Activated B cell treated with CpG ODN at 0.5 μM for 24 hours (primary cell): ENCODE measurements at places on chromosomes 1 and 21. TPM values are rescaled to one million over a fixed set of nuclear protein-coding genes. Genes with fewer than 3 reads are reported as not detected.
A peak's percentile ranks its signal among the peaks of the same experiment; 100 is the strongest.

GRCh38 chr1:117607471-117607870 lies 1.6 kb downstream of the TENT5C start:
- peaks cover 63% of the 10 kb centered on the region for H3K4me1 ChIP-seq
- peaks cover 54% of the 10 kb centered on the region for H3K36me3 ChIP-seq
- H3K27ac ChIP-seq = peak overlapping the region; percentile 93

GRCh38 chr1:29800120-29800519 lies 563.8 kb downstream of the PTPRU start:
- H3K36me3 ChIP-seq = no peaks in the 10 kb centered on the region
- H3K27me3 ChIP-seq = peaks cover 6% of the 10 kb centered on the region
- no peak overlapping the region for H3K4me3 ChIP-seq
- H3K27ac ChIP-seq = no peak overlapping the region

DNA sequence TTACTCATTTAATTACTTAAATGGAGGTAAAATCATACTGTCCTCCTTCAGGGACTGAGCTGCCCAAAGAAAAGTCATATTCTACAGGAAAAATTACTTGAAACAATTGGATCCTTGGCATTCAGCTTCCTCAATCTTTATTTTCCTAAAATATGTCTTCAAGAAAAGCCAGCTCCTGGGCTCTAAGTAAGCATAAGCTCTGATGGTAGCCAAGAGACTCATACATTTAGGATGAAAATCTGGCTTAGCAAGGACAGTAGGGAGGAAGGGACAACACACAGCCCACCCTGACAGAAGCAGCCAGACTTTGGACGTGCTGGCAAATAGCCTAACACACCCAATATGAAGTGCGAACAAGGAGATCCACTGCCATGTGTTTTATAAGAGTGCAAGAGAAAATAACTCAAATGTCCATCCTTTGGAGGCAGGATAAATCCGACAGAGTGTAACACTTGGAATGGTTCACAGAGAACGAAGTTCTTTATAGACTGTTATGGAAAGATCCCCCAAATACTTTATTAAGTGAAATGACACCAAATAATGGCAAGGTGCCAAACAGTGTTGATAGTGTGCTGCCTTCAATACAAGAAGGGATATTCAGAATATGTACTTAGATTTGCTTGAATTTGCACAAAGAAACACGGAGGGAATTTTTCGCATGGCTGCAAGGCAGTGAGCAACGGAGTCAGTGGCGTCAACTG lies 14.1 kb downstream of the CAPN8 start:
- H3K27me3 ChIP-seq = peaks cover 11% of the 10 kb centered on the region
- H3K4me1 ChIP-seq = no peaks in the 10 kb centered on the region
- DNase-seq = no peak
- H3K4me3 ChIP-seq = no peak overlapping the region

RNU1-2 gene
- 3,526 and 4,195 TPM in 2 replicates for total RNA-seq

- no peaks in the 10 kb centered on the region for H3K36me3 ChIP-seq
- DNase-seq = no peak
- H3K27ac ChIP-seq = no peak overlapping the region
- H3K27me3 ChIP-seq = no peaks in the 10 kb centered on the region
Observed at GRCh38 chr1:204261746-204262505, 48.1 kb upstream of the GOLT1A start.

RHOU gene
- 0.22 and 0.44 TPM in 2 replicates for total RNA-seq

MYOCOS gene
- total RNA-seq = 0.27 and 0.29 TPM in 2 replicates

MANEAL gene
- total RNA-seq = 5.3 and 5.4 TPM in 2 replicates

- peaks cover 34% of the 10 kb centered on the region for H3K4me1 ChIP-seq
- H3K27me3 ChIP-seq = no peaks in the 10 kb centered on the region
- no peak for DNase-seq
- no peak overlapping the region for H3K27ac ChIP-seq
- H3K4me3 ChIP-seq = no peak overlapping the region
Observed at GRCh38 chr1:153773096-153773921, 1.9 kb upstream of the SLC27A3 start.

SRP9 gene
- 141 and 143 TPM in 2 replicates for total RNA-seq

DNA sequence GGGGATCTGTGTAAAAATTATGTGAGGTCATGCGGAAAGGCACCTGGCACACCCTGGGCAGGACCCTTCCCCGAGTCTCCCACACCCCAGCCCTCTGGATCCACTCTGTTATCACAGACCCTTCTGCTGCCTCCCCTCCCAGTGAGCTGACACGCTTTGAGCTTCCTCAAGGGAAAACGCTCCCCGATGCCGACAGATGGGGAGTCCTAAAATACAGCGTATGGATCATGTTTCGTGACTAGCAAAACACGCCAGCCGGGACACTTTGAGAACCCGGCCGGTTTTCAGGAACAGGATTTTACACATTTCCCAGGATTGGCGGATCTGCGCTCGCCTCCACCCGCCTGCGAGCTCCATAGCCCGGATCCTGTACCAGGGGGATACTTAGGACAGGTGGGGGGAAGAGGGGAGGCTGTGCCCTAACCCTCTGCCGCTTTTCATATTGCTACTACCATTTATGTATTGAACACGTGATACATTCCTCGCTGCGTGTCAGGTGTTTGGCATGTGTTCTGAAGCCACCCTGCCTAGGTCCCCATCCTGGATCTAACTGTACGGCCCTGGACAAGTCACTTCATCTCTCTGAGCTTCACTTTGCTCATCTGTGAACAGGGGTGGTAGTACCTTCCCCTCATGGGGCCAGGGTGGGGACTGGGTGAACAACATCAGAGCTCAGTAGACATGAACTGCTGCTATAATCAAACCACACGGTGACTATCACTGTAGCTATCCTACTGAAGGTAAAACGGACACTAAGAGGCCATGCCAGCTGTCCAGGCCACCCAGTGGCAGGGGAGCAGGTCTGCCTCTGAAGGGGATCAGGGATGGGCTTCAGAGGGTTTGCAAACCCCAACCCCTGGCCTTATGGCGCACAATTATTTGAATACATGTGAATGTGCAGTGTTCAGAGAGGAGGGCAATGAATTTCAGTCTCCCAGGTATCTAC lies 63.2 kb downstream of the SSBP3 start:
- H3K27me3 ChIP-seq = no peaks in the 10 kb centered on the region
- no peak overlapping the region for H3K4me3 ChIP-seq
- no peak for DNase-seq
- peaks cover 4% of the 10 kb centered on the region for H3K4me1 ChIP-seq

GRCh38 chr1:38175121-38175520 lies 128.5 kb upstream of the POU3F1 start:
- DNase-seq = no peak
- no peak overlapping the region for H3K4me3 ChIP-seq
- H3K36me3 ChIP-seq = no peaks in the 10 kb centered on the region
- H3K27ac ChIP-seq = peak overlapping the region; percentile 93
- no peaks in the 10 kb centered on the region for H3K27me3 ChIP-seq

FMO4 gene
- 3.0 and 3.4 TPM in 2 replicates for total RNA-seq

DNA sequence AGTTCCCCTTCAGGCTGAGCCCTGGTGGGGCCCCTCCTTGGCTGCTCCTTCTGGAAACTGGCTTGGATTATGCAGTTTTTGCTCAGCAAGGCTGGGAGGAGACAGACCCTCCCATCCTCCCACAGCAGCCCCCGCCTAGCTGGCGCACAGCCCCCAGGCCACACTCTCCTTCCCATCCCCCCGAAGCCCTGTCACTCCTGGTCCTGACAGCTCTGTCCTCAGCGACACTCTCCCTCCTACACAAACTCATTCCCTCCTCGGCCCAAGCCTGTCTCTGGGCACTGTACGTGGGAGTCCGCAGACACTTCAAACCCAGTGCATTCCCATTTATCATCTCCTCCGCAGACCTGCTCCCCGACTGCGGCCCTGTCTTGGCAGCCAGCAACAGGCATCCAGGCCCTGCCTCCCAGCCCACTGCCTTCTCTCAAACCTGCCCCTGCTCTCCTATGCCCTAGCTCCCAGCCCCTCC lies 25.0 kb upstream of the EPHB2 start:
- no peaks in the 10 kb centered on the region for H3K4me1 ChIP-seq
- no peak for DNase-seq
- H3K4me3 ChIP-seq = no peak overlapping the region
- no peaks in the 10 kb centered on the region for H3K36me3 ChIP-seq
- H3K27ac ChIP-seq = no peak overlapping the region

- no peaks in the 10 kb centered on the region for H3K4me1 ChIP-seq
- peaks cover 73% of the 10 kb centered on the region for H3K36me3 ChIP-seq
- no peak for DNase-seq
- no peaks in the 10 kb centered on the region for H3K27me3 ChIP-seq
Observed at GRCh38 chr1:229457436-229457835, 23.5 kb upstream of the ACTA1 start.

GRCh38 chr1:193031431-193031830 lies 27.7 kb downstream of the UCHL5 start:
- H3K27ac ChIP-seq = no peak overlapping the region
- no peaks in the 10 kb centered on the region for H3K27me3 ChIP-seq
- H3K36me3 ChIP-seq = peaks cover 18% of the 10 kb centered on the region
- H3K4me1 ChIP-seq = peaks cover 4% of the 10 kb centered on the region
- DNase-seq = no peak

DNA sequence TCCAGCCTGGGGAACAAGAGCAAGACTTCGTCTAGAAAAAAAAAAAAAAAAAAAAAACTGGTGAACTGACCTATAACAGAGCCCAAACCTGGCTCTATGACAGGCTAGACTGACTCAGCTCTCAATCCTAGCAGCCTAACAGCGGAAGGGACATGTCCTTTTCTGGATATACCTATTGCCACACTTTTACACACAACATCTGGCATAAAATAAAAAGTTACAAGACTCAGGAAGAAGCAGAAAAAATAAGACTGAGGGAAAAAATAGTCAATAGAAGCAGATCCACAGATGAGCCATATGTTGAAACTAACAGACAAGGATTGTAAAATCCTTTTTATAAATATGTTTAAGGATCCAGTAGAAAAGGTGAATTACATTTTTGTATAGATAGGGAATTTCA lies 57.5 kb upstream of the IPO9 start:
- H3K36me3 ChIP-seq = peaks cover 4% of the 10 kb centered on the region
- H3K27me3 ChIP-seq = peaks cover 16% of the 10 kb centered on the region
- H3K4me1 ChIP-seq = no peaks in the 10 kb centered on the region
- no peak overlapping the region for H3K4me3 ChIP-seq
- no peak overlapping the region for H3K27ac ChIP-seq

DNA sequence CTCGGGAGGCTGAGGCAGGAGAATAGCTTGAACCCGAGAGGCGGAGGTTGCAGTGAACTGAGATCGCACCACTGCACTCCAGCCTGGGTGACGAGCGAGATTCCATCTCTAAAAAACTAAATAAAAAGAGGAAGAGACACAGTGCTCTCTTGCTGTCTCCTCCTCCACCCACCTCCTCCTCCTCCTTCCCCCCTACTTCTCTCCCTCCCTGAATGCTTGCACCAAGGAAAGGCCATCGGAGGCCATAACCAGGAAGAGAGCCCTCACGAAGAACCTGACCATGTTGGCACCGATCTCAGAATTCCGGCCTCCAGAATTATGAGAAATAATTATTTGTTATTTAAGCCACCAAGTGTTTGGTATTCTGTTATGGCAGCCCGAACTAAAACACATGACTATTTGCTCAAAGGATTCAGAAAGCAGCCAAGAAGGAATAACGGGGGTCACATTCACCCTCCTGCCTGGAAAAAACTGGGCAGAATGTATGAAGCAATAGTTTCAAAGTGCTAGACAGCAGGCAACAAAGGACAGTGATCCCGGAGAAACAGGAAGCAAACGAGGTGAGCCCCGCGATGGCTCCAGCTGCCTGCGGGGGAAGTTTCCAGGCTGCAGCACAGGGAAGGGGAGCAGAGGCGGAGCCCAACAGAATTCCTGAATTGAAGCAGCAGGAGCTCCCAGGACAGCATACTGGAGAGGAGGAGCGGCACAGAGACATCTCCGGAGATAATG lies 35.8 kb downstream of the LDLRAD1 start:
- no peaks in the 10 kb centered on the region for H3K36me3 ChIP-seq
- H3K4me3 ChIP-seq = no peak overlapping the region
- H3K4me1 ChIP-seq = no peaks in the 10 kb centered on the region
- DNase-seq = no peak
- H3K27me3 ChIP-seq = peaks cover 5% of the 10 kb centered on the region

DNA sequence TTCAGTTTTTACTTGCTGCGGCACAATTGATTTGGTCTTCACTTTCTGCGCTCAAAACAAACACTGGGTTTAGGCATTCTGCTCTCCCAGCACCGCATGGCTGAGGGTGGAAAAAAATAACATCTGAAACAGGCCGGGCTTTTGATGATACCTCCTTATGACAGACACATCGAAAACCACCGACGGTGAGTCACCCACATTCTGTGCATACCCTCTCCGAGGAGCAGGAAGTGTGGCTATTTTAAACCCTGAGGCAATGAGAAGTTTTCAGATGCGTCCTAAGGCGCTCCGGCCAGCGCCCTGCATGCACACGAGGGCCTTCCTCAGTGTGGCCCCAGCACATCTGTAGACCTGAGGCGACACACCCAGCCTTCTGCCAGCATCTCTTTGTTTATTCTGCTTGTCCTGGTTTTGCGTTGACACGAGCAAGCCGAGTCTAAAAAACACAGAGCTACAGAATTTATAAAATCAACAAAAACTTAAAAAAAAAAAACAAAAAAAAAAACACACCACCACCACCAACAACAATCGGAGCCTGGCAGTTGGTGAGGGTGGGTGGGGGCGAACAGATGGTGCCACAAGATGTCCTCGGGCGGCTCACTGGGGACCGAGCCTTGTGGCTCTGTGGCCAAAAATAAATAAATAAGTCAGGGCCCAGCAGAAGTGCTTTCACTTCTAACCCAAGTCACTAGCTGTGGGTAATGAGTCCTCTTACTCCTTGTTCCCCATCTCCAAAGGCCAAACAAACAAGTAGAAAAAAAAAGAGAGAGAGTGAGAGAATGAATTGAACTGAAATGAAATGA lies 162.6 kb upstream of the IRF2BP2 start:
- peak overlapping the region; percentile 96 for H3K27ac ChIP-seq
- no peaks in the 10 kb centered on the region for H3K36me3 ChIP-seq
- DNase-seq = peak; percentile 66
- no peaks in the 10 kb centered on the region for H3K27me3 ChIP-seq

- no peaks in the 10 kb centered on the region for H3K4me1 ChIP-seq
- no peak for DNase-seq
- no peaks in the 10 kb centered on the region for H3K36me3 ChIP-seq
- no peak overlapping the region for H3K27ac ChIP-seq
- no peaks in the 10 kb centered on the region for H3K27me3 ChIP-seq
- no peak overlapping the region for H3K4me3 ChIP-seq
Observed at GRCh38 chr1:107297681-107298080, 156.8 kb downstream of the NTNG1 start.

DNA sequence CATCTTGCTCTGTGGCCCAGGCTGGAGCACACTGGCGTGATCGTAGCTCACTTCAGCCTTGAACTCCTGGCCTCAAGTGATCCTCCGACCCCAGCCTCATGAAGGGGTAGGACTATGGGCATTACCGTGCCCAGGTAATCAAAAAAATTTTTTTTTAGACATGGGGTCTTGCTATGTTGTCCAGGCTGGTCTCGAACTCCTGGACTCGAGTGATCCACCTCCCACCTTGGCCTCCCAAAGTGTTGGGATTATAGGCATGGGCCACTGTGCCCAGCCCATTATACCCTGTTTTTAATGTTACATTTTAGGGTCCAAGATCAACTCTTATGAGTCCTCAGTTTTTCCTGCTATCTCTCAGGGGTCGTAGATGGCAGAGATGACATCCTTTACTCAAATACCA lies 6.3 kb downstream of the MRAP start:
- H3K36me3 ChIP-seq = peaks cover 42% of the 10 kb centered on the region
- no peak overlapping the region for H3K27ac ChIP-seq
- H3K27me3 ChIP-seq = no peaks in the 10 kb centered on the region
